ENCODE measurements at places on chromosomes 7 and 10.

GRCh38 chr10:30980951-30981616 lies 50.6 kb downstream of the ZNF438 start:
- DNase-seq, result no peak

DNA sequence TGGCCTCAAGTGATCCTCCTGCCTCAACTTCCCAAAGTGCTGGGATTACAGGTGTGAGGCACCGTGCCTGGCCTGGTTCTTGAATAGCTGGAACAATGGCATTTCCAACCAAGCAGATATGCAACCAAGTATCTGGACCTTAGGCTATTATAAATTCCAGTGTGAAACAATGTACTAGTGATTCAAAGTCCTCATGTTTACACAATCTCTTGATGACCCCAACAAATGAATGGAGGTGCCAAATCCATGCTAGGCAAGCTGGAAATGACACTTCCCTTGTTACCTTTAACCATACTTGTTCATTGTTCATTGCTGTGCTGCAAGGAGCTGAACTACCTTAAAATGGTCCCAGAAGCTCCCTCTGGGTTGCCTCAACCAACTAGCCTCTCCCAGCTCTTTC lies 282.2 kb upstream of the KLF14 start:
- no peak for DNase-seq

DNA sequence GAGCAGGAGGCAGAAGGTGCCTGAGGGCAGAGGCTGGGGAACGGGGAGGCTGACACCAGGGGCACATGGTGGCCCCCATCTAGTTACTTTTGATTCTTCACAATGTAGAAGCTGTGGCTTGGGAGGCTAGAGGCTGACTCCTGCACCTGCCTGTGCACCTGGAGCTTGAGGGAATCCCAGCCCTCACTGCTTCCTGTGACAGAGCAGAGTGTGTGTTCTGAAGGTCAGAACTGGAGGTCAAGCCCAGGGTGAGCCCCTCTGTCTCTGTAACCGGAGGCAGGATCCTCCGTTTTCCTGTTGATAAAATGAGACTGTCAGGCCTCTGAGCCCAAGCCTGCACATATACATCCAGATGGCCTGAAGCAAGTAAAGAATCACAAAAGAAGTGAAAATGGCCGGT lies 124.8 kb downstream of the ACTR3B start:
- no peak for DNase-seq

GRCh38 chr7:74214816-74215630 lies 5.2 kb downstream of the LAT2 start:
- DNase-seq, result no peak

DNA sequence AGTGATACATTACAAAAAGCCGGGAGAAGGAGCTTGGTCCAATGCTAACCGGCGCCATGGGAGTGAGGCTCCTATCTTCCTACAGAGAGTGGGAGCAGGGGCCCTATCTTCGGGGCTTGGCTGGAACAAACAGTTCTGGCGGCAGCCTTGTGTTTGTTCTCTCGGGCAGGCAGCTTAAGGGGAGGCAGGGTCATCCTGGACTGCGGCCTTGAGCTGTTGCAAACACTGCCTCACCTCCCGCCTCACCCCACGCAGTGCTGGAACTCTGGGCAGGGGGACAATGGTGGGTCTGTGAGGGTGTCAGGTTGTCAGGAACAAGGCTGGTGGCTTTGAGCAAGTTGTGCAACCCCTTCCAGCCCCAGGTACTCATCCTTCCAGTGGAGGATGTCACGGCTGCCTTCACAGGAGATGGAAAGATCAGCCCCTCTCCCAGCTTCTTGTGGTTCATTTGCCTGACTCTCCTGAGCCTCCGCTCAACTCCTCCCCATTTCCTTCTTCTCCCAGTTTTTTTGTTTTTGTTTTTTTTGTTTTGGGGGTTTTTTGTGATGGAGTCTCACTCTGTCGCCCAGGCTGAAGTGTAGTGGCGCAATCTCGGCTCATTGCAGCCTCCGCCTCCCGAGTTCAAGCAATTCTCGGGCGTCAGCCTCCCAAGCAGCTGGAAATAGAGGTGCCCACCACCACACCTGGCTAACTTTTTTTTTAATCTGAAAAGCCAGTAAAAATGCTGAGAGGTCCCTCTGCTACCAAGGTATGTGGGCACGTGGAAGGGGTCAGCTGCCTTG lies 57.4 kb downstream of the SPOCK2 start:
- no peak for DNase-seq

DNA sequence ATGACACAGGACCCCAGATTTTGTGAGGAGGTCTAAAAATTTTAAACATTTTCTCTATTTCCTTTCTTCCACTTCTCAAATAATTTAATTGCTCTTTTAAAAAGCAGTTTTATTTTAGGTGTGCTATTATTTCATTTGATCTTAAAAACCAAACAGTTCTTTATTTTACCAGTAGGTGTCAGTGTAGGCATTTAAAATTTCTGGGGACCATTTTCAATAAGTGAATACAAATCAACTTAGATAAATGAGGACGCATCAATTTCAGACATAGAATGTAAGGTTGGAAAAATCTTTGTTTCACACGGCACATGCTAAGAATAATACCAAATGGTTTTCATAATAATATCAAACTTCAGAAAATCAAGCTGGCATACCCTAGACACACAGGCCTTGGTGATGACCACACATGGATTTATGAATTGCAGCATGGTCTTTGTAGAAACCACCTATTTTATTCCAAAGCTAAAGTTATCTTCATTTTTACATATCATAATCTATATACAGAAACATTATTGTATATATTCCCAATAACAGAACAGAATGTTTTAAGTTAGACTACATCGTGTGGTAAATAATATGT lies 127.6 kb upstream of the SLC26A5 start:
- DNase-seq, result peak; percentile 12

DNA sequence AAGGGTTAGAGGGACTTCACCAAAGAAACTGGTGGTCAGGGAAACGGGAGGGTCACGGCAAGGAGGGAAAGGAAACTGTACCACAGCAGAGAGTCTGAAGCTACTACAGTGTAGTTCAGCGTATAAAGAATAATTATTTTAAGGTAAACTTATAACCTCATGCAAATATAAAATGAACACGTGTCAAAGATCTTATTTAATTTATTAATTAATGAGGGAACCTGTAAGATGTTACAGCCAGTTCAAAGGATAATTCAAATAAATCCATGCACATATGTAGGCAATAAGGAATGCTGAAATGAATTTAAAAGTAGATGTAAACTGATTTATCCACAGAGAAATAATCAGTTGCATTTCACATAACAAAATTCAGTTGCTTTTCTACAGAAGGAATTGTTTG lies 49.4 kb upstream of the ATRNL1 start:
- DNase-seq, result no peak

DNA sequence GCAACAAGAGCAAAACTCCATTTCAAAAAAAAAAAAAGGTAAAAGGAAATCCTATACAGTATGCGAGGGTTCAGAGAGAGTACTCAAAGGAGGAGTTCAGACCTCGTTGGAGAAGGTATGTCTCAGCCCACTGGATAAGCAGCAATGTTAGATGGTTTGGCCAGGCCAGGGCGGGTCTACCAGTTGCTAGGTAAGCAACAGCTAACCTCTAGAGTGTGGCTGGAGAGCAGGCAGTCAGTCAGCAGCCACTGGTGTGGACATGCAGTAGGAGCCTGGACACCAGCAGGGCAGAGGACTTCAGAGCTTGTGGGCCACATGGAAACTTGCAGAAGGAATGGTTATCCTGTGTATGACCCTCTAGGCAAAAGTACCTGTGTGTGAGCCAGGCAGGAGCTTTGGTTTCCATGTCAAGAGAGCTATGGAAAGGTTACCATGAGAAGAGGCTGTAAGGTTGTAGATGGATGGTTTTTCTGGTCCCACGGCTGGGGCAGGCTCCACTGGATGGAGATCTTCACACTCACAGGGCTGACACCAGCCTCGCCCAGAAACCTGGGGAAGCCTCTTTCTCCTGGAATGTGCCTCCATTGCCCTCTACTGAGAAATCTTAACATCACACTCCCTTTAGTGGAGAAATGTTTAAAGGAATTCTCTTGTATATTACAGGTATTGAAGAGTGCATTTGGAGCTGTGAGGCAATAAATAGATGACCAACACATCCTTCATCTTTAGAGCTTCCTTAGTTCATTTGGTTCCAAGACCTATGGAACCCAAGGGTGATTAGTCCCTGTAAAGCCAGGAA lies 63.6 kb downstream of the CCDC186 start:
- no peak for DNase-seq

GRCh38 chr7:55314967-55315366 lies 50.2 kb upstream of the LANCL2 start:
- DNase-seq, result no peak

GRCh38 chr10:30028738-30029030 lies 30.7 kb downstream of the JCAD start:
- DNase-seq, result no peak

GRCh38 chr7:8871716-8872115 lies 438.3 kb downstream of the NXPH1 start:
- no peak for DNase-seq

DNA sequence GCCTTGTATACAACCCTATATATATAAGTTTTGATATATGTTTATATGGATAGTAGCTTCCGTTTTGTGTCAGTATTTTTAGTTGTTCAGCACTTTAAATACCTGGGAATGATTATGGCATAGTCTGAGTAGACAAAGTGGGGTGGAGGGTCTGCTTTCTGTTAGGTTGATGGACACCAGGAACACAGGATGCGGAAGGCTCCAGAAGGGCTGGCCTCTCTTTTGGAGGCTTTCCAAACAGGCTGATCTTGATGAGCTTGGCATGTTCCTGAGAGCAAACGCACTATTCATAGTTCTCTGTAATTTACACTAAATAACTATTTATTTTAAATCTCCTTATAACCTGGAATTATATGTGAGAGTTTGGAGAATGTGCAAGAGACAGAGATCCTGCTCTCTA lies 12.7 kb downstream of the AKR1E2 start:
- DNase-seq, result no peak

DNA sequence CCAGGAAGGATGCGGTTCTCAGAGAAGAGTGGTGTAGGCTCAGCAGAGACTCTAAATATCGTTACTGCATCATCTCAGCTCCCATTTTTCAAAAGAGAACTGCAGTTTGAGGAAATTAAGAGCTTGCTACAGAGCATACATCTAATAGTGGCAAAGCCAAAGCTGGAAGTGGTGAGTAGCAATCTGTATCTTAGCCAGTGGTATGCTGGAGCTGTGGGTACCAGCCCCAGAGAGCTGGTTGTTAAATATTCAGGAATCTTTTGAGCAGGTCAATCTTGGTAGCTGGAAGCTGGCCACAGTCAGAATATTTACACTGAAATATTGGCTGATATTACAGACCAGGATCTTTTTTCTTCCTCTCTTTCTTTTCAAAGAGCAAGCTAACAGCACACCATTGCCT lies 88.4 kb upstream of the STEAP1B start:
- DNase-seq, result no peak

DNA sequence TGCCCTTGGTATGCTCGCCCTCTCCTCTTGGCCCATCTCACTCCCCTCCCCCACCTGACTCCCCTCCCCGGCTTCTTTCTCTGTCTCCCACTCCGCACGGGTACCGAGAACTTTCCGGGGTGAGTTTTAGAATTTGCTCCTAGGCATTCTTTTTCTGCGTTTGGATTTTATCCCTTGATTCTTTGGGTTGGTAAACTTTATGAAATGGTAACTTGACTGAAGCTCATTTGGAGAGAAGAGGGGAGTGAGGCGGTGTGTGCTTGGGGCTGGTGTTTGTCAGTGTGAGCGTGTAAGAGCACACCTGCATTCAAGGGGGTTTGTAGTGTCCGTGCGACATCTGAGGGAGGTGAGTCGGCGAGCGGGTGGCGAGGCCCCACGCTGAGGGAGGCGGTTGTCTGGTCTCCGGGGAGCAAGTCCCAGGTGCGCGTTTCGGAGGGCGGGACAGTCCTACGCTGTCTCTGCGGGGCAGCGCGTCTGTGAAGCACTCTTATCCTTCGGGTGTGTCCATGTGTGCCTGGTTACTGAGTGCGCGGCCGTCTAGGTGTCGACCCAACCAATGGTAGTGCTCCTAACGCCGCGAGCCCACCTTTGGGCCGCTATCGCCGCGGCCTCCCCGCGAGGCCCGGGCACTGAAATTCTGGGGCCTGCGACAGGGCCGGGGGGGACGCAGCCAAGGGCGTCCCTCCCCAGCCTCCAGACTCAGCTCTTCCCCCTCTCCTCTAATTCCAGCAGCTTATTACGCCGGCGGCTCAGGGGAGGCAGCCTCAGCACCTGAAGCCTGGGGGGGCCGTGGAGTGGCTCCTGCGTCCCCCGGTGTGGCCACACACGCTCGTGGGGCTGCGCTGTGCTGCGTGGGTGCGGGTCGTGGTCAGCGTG lies 2.6 kb upstream of the ZNF503 start:
- DNase-seq, result no peak

DNA sequence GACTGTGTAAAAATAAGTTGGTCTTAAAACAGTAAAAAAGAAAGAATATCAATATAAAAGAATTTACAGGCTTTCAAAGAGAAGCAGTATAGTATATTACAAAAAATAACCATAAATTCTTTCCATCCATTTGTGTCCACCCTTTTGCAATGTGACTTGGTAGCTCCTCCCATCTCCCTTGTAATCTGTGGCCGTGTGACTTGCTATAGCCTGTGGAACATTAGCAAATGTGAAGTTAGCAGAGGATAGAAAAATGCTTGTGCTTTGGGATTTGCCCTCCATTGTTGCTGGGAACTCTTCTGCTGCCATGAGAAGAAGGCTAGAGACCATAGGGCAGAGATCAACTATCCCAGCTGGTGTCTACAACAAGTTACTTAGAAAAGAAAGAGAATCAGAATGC lies 30.2 kb downstream of the KLHL7 start:
- DNase-seq, result no peak

DNA sequence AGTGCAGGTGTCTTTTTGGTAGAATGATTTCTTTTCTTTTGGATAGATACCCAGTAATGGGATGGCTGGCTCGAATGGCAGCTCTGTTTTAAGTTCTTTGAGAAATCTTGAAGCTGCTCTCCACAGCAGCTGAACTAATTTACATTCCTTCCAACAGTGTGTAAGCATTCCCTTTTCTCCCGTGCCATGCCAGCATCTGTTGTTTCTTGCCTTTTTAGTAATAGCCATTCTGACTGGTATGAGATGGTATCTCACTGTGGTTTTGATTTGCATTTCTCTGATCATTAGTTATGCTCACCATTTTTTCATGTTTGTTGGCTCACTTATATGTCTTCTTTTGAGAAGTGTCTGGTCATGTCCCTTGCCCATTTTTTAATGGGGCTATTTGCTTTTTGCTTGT lies 486.3 kb downstream of the GALNT17 start:
- no peak for DNase-seq

GRCh38 chr10:6231146-6231545 lies 28.4 kb downstream of the PFKFB3 start:
- no peak for DNase-seq

DNA sequence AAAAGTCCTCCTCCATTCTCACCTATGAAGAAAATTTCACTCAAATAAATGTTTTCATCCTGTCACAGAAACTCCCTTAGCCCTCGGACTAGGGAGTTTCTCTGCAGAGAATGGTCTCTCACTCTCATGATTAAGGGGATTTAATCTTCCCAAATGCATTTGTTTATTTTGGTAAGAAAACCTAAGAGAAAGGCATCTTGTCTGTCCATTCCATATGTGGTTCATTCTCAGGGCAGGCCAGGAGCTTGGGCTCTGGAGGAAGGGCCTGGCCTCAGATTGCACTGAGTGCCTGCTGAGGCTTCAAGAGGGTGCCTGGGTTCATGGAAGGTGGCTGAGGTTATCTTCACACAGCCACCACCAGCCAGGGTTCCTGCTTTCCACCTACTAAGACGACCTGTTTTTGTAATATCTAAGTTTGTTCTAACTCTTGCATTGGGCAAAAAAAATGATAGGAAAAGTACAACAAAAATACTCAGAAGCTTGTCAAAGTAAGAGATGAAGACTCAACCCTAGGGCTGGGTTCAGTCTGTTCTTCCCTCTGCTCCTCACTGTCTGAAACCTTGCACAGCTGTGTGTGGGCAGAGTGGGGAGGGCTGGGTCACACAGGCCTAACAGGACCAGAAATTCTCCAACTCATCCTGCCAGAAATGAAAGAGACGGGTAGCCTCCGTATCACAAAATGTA lies 186.7 kb downstream of the CXCL12 start:
- DNase-seq, result no peak

All from CD4-positive, alpha-beta memory T cell (primary cell).